ENCODE measurements at places on chromosomes 4 and X.

GRCh38 chr4:85732124-85732523 lies 257.2 kb downstream of the ARHGAP24 start:
- DNase-seq: no peak

- DNase-seq: no peak
Observed at GRCh38 chr4:3022112-3022511, 52.2 kb downstream of the HTT-AS start.

GRCh38 chr4:107853444-107854355 lies 29.0 kb downstream of the SGMS2 start:
- no peak for DNase-seq

DNA sequence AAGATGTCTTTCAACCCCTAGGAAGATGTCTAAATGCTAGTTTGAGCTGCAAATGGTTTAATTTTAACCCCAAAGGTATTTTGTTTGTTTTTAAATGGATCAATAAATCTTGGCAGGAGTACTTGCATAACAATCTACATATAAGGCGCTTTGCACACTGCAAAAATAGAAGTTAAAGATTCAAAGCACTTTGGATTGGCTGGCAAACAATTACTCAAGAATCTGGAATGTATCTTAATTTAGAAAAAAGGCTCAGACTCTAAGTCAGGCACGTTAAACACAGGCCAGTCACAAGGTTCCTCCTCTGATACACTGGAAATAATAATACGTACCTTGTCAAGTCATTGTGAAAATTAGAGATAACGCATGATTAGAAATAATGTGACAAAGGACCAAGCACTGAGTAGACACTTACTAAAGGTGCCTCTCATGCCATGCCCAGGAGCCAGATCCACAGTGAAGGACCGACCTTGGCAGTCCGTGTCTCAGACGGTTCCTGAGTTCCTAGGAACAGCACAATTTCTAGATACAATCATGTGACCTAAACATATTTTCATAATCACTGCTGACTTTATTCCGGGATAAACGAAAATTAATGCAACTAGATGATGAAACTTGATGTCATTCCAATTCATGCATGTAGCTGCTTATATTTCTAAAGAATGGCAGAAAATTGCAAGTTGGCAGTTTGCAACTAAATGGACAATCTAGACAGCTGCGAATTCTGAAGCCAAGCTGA lies 49.6 kb downstream of the PROM1 start:
- DNase-seq: no peak

DNA sequence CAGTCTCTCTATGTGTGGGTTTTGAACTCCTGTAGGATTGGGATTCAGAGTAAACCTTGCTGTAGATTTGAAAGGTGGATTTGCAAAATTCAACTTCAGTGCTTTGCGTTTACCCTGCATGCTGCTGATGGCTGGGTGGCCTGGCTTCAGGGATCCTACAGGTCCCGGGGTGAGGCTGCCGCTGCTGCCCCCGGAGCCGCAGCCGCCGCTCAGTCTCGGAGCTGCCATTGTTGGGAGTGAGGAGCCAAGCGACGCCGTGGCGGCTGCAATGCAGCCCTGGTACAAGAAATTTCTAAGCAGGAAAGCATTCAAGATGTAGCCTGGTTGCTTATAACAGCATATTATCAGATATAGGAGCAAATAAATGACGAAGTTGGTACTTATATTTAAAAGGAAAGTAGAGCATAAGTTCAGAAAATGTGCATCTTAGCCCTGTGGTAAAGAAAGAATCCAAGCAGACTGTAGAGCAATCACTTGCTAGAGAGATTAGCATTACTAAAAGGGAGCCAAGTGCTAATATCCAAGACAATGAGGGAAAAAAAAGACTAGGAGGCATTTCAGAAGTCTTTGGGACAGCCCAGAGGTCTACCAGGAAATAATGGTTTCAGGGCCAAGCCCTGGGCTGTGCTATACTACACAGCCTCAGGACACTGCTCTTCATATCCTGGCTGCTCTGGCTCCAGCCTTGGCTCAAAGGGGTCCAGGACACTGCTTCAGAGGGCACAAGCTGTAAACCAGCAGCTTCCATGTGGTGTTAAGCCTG lies 36.9 kb upstream of the CHIC1 start:
- no peak for DNase-seq

GRCh38 chrX:21989384-21989783 lies 42.7 kb upstream of the PHEX start:
- DNase-seq: no peak

- no peak for DNase-seq
Observed at GRCh38 chr4:153553819-153554170, 87.6 kb downstream of the TMEM131L start.

- DNase-seq: no peak
Observed at GRCh38 chr4:112348488-112349158, 51.5 kb downstream of the ALPK1 start.

DNA sequence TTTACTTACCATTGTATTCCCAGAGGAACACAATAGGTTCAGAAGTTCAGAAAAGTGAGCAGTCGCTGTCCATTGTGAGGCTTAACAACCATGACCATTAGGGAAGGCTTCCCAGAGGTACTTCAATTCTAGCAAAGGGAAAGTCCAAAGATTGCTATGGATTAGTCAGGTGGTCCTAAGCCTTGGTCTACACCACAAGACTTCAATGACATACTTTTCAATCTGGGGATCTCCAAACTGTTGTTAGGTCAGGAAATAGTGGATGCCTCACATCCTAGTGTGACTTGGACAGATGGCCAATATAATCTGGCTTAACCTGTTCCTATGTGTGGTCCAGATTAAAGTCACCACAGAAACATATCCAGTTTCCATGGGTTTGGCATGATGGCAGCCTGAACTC lies 118.0 kb downstream of the SPCS3 start:
- no peak for DNase-seq

GRCh38 chrX:55135171-55135570 lies 46.4 kb downstream of the PAGE2 start:
- DNase-seq: no peak

DNA sequence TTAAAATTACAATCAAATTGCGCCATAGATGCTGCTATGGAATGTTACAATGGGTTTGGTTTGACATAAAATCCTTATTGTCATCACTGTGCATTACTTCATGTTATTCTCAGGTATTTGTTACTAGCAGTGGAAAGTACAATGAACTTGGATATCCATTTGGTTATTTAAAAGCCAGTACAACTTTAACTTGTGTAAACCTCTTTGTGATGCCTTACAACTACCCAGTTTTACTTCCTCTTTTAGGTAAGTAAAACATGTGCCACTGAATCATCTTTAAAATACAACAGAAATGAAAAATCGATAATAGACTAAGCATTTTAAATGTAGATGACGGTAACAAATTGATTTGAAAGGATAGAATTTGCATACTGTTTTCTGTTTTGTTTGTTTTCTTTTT lies 35.6 kb downstream of the INTS6L start:
- DNase-seq: no peak

DNA sequence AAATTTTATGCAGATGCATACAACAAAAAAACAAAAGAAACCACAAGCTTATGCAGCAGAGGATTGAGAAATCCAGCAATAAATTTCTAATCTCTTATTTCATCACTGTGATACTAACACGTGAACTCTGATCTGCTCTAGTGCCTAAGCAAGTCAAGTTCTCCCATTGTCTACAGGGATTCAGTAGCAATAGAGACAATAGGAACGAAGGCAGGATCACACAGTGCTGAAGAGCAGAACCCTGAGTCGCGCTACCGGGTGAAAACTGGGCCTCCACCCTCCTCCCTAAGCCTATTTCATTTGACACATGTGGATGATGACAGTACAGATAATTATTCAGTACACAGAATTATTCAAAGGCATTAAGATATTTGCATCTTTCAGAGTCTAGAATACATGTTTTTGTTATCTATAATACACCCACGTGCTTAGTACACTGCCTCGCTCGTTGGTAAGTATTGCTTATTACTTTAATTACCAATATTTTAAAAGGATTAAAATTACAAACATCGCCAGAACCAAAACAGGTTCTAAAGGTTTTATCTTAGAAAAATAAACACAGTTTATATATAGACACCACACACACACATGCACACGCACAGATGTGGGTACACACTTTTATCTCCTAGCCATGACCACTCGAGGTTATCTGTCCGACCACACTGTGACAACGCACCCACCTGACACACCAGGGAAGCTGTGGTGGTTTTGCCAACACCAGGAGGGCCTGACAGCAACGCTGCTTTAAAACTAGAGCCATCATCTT lies 60.1 kb downstream of the RFC1 start:
- DNase-seq: no peak

DNA sequence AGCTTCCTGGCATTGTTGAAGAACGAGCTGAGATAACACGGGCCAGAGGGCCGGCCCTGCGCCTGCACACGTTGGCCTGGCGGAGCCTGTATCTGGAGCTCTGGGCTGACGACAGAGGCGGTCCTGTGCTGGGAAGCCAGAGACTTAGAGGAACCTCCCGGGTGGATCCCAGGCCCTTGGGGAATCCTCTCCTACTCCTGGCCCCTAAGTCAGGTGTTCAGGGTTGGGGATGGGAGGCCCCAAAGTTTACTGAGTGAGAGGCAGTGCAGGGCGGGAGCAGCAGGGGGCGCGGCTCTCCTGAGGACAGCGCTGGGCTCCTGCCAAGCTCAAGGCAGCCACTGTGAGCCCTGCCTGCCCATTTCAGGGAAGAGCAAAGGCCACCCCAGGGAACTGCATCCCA lies 2.5 kb upstream of the HTRA3 start:
- no peak for DNase-seq

DNA sequence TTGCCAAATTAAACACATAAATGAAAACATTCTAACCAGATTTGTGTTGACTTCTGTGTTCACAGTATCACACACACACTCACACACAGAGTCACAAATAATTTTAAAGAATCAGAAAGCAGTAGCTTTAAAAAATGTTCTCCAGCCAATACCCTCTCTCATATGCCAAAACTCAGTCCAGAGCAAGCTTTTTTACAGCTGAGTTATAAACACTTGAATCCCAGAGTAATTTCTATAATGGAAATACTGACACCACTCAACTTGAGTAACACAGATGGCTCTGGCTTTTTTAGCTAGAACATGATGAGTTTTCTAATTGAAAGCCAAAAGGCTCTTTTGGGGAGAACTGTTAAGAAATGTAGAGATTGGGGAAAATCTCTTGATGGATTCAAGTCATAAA lies 100.8 kb downstream of the DOCK11 start:
- DNase-seq: no peak

DNA sequence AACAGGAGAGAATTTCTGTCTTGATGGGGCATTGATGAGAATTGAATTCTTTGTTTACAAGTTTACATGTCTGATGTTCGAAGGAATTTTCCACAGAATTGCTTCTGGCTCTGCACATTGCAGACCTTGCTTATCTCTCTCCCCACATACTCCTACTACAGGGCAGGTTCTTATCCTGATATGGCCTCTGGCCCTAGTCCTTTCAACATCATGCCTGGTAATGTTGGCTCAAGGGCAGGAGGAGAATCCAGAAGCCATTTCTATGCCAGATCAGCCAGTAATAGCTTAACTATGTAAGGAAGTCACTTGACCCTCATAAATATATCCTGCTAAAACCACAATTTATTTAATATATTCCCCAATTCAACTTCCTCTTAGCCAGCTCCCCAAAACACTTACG lies 24.3 kb upstream of the TSPAN5 start:
- DNase-seq: no peak

DNA sequence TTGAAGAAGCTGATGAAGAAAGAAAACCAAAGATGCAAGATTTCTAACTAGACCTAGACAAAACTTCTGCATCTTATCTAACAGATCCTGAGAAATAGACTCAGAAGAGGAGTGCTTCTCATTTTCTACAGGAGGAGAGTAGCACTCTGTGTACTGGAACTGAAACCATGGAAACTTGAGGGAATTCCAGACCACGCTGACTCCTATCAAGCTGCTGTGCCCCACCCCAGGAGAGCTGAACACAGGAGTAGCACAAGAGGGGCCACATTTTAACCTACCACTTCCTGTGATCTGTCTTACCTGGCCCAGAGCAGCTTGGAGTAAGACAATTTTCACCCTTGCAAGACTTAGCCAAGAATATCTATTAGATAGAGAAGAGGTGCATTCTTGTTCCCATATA lies 248.9 kb downstream of the SCFD2 start:
- no peak for DNase-seq

GRCh38 chrX:134374294-134374693 lies 85.7 kb upstream of the HPRT1 start:
- DNase-seq: peak; percentile 7

DNA sequence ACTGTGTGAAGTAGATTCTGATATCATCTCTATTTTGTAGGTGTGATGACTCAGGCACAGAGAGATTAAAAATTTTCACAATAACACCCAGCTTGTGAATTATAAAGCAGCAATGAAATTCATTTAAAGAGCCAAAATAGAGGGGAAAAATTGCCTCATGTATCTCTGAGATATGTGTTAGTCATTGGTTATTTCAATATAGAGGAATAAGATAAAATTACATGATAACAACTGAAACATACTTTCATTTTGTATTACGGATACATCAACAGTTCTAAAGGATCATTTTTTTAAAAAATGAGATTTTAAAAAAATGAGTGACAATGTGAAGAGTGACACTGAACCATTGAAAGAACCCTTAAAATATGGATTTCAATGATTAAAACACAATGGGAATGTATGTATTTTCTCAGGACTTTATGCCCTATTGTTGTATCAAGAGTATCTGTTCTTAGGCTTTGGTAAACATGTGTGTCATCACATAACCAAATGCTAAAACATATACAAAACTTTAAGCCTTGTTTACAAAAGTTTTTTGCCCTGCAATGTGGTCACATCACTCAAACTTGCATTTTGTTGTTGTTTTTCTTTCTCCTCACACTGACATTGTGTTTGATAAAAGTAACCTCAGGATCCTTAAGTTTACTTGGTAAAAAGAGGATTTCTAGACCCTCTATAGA lies 221.3 kb downstream of the ANTXR2 start:
- DNase-seq: no peak

GRCh38 chr4:74335341-74336021 lies 27.2 kb downstream of the EPGN start:
- DNase-seq: no peak

- DNase-seq: no peak
Observed at GRCh38 chr4:118757761-118758251, 72.6 kb downstream of the METTL14 start.

GRCh38 chrX:43822014-43822413 lies 60.2 kb downstream of the MAOB start:
- no peak for DNase-seq

DNA sequence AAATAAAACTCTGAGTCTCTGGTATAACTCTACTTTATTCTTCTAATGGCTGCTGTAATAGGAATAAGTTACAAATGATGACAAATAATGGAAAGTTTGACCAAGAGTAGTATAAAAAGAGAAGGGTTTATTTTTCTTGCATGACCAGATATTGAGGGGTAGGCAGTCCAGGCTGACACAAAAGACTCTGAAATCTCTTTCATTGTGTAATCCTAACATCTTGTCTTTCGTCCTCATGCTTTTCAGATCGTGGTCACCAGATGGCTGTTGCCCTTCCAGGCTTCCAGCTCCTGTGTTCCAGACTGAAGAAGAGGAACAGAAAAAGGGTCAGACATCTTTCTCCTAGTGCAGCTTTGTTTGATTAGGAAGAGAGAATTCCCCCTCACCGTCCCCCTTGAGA lies 176.9 kb upstream of the GK2 start:
- DNase-seq: no peak

GRCh38 chrX:149471397-149471796 lies 33.7 kb downstream of the IDS start:
- DNase-seq: no peak

- DNase-seq: no peak
Observed at GRCh38 chr4:70746179-70746839, 24.5 kb downstream of the RUFY3 start.

- DNase-seq: no peak
Observed at GRCh38 chr4:3212391-3213105, 36.4 kb upstream of the MSANTD1 start.
